ENCODE measurements at places on chromosomes 12 and 14. TPM values are rescaled to one million over a fixed set of nuclear protein-coding genes. Genes with fewer than 3 reads are reported as not detected.

DNA sequence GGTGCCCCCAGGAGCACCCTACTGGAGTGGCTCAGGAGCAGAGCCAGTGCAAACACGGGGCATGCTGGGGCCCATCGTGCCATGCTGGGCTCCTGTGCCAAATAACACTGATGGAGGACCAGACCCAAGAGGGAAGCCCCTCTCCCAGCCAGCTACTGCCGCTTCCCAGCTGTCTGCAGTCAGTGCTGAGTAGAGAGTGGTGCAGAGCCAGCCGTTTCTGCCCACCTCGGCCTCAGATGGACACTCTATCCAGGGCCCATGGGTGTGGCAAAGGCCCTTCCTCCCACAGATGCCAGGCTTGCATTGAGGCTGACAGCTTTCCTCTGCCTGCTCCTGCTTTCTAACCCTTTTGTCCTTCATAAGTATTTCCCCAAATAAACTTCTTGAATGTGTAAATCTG lies 13.2 kb downstream of the CLBA1 start:
- DNase-seq: no peak

GRCh38 chr12:120126635-120127005 lies 10.1 kb upstream of the RAB35 start:
- DNase-seq: no peak

- no peak for DNase-seq
Observed at GRCh38 chr12:120979862-120980696, 1.7 kb downstream of the HNF1A start.

DNA sequence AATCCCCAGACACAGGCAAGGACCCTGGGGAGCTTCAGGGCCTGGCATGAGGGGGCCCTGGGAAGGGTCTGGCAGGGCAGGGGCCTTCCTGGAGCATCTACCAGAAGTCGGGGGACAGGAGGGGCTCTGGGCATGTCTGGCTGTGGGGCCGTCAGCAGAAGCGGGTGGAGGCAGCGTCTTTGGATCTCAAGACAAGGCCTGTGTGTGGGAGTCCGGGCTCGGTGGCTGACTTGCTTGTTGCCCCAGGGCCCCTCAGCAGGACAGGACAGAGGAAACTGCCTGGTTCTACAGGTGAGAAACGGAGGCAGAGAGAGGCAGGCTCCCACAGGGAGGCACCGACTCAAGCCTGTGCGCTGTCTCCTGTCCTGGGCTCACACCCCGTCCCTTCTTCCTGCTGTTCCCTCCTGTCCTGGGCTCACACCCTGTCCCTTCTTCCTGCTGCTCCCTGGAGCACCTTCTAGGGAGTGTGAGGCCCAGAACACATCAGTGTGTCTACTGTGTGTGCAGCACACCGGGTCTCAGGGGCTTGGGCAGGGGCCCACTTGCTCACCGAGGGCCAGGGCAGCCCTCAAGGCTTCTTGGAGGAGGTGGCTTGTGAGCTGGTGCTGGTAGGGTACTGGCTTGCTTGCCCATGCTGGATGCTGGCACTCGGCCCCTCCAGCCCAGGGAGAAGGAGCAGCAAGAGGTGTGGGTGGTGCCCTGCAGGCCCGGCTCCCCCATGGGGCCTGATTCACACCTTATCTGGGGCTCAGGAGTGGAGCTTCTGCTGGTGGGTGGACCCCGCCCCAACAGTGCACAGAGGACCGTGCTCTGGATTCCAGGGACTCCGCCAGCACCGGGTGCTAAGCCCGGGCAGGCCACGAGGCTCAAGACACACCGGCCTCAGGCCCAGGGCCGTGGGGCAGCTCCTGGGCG lies 14.9 kb downstream of the ASPG start:
- peak; percentile 17 for DNase-seq

- no peak for DNase-seq
Observed at GRCh38 chr12:13101821-13102375, 1.6 kb downstream of the GSG1 start.

GPRC5D gene
- total RNA-seq: not detected

Data from ovary (tissue), 10 donors.